ENCODE measurements at places on chromosomes 11 and 22.

GRCh38 chr11:118911113-118911879 is 14.4 kb downstream of the BCL9L start:
- no peak for DNase-seq

DNA sequence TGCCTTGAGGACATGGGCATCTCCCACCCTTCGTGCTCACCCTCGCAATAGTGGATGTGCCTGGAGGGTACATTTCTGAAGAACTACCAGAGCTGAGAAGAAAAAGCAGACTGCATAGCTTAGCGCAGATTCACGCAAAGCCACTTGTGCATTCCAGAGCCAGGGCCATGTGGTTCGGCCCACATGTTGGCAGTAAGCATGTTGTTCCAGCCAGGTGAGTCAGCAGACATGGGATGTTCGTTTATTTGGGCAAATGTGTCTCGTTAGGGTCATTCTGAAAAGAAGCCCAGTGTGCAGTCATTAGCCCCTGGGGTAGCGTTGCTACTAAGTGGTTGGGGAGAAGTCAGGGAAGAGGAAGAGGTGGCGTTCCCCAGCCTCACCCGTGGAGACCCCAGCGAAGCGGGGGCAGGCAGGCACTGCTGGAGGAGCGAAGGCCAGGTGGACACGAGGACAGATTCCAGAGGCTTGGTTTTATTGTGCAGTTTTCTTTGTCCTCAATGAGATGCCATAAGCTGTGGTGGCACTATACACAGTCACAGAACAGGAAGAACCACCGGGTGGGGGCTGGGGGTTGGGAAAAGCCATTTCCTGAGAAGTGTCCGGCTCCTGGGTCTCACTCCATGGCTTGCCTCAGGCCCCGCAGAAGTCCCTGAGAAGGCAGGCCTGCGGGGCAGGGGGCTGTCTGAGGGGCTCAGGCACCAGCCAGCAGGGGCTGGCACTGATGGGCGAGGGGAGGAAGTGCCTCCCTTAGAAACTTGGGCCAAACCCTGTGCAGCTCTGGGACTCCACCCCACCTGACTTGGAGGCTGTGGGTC is 5.0 kb downstream of the THY1 start:
- DNase-seq = no peak

DNA sequence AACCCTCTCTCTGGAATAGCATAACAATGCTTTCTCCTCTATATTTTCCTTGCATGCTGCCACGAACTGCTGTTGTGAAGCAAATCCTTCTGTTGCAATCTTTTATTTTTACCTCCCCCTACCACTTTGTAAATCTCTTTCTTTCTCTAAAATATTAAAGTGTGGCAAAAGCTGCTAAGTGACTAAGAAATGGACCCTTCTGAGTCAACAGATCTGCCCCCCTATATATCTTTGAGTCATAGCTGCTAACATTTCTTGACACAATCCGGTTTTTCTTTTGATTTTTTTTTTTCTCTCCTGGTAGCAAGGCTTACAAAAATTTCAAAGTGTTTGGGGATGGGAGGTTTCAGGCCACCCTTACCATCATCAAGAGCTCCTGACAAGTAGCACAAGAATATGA is 39.0 kb upstream of the KIRREL3 start:
- no peak for DNase-seq

GRCh38 chr11:130308059-130308458 is 6.7 kb downstream of the ZBTB44 start:
- DNase-seq = peak; percentile 45

DNA sequence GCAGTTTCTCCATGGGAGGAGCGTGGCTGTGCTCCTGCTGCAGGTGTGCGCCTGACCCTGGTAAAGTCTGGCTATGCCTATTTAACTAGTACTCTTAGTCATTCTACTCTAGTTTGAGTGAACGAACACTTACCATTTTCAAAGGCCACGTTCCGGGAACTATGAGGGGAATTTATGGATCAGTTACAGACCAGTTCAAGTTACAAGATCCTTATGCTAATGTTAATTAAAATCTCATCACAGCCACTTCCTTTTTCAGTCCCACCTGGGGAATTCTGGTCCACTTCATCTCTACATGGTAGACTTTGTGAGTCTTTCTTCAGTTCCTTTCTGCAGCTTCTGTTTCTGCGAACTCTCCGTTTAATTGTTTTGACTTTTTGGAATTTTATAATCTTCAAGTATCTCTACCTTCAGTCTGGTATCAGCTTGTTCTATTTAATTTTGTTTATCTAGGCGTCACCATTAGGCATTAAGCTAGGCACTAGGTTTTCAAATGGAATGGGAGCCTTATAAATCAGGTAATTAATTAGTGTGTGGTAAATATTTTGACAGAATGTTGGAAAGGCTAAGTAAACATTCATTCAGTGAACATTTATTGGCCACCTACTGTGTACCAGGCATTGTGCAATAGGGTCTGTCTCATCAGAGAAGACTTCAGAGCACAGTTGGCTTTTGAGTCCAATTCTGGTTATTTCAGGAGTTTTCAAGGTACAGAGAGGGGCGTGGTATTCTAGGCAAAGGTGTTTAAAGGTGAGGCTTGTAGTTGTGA is 78.9 kb downstream of the GRK3 start:
- no peak for DNase-seq

DNA sequence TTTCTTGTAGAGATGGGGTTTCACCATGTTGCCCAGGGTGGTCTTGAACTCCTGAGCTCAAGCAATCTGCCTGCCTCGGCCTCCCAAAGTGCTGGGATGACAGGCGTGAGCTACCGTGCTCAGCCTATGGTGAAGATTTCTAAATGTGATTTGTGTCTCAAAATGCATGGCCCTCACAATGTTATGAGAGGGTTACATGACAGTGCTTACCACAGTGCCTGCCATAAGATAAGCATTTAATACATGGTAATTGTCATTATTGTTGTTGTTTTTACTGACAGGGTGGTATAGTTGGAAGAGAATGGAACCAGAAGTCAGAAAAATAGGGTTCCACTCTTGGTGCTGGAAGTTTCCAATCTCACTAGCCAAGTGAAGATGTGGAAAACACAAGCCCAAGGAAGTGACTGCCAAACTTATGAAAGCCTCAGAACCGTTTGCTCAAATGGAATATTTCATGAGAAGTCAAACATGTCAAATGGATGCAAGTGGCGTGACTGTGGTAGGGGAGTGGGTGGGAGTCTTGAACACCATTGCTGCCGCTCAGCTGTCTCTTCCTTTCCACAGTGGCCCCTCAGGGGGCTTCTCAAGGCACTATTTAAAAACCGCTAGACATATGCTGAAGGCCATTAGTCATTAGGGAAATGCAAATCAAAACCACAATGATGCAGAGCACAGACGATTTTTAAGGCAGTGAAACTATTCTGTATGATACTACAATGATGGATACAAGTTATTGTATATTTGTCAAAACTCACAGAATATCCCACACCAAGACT is 29.1 kb upstream of the LMO2 start:
- peak; percentile 96 for DNase-seq

DNA sequence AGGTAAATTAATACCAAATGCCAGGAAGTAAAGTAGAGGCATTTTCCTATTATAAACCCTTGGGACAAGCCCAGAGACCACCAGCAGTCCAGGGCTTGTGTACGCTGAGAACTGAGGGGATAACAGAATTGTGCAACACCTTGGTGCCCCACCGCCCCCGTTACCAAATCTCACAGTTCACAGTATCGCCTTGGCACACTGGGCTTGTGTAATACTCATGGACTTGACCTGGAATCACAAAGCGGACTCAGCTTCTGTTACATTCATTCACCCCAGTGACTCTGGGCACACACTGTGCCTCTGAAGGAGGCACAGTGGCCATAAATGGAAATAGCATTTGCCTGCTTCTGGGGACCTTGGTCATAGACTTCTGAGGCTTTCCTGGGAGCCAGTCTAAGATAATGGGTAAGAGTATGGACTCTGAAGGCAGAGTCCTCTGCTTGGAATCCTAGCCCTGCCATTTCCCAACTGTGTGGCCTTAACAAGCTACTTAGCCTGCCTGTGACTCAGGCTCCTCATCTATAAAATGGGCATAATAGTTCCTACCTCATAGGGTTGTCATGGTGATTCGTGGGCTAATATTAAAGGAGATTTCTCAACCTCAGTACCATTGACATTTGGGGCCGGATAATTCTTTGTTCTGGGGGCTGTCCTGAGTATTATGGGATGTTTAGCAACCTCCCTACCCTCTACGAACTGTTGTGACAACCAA is 53.7 kb downstream of the TIMP3 start:
- DNase-seq = no peak

DNA sequence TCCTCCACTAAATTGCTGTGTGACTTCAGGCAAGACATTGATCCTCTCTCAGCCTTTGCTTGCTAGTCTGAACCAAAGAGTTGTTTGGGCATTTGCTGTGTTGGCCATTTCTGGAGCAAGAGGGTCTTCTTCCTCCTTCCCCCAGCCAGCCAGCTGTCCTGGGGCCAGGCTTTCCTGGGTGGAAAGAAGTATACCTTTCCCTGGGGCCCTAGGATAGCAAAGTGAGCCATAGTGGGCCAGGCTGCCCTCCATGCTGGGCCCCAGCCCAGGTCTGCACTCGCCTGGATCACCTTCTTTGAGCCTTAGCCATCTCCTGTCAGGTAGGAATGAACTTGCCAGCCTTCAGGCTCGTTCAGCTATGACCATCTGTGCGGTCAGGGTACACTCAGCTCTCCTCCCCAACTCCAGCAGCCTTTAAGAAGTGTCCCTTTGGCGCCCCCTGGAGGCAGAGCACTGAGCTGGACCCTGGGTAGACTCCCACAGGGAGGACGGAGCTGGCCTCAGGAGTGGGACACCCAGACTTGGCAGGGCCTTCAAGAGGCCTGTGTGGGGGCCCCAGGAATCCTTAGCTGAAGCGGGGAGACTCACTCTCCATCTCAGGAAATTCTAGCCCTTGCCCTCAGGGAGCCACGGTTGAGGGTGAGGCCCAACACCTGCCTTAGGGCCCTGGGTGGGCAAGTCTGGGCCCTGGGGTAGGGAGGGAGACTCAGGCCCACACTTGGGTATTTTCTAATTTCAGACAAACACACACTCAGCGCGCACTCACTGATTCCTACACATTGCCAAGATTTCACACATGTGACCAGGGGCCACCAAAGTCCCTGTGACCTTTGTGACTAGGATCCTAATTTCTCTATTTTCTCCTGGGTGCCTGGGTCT is 35.6 kb upstream of the TPBGL start:
- DNase-seq = peak; percentile 87

DNA sequence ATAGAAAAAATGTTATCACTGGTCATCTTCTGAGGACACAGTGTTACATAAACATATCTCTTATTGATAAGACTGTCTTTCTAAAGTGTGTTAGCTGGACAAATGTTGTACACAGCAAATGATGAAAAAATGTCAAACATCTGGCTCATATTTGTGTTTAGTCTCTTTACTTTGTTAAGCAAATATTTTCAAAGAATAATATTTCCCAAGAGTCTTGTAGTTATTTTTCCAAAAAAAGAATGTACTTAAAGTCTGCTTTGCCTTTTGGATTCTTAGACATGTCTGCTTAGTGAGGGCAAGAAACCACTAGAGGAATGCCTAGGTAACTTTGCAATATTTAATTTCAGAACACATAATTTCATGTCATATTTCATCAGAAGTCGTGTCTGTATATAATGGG is 23.9 kb upstream of the CCDC179 start:
- no peak for DNase-seq
